ENCODE measurements at places on chromosomes 3 and 15.

DNA sequence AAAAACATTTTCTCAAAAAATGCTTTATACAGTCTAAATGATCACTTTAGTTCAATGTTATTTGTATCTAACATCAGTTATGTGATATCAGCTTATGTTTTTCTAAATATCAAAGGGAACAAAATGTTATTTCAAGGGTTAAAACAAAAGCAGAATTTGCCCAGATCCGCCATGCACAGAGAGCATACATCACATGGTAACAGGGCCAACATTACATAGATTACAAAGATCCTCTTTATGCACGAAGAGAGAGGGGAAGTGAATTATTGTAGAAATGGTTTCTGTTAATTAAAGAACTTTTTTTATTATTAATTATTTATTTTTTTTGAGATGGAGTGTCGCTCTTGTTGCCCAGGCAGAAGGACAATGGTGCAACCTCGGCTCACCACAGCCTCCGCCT lies 100.8 kb upstream of the MME start:
- DNase-seq: no peak

GRCh38 chr15:64430000-64430735 lies 30.2 kb upstream of the ZNF609 start:
- no peak for DNase-seq

GRCh38 chr3:52830535-52831258 lies at the start of gene ITIH4:
ITIH4 (minus strand) TSS chr3:52830672; CDS start chr3:52830642, 30 bp downstream.
- no peak for DNase-seq

- no peak for DNase-seq
These were observed 665.6 kb upstream of the NECTIN3 start for GRCh38 chr3:110405830-110406585.

DNA sequence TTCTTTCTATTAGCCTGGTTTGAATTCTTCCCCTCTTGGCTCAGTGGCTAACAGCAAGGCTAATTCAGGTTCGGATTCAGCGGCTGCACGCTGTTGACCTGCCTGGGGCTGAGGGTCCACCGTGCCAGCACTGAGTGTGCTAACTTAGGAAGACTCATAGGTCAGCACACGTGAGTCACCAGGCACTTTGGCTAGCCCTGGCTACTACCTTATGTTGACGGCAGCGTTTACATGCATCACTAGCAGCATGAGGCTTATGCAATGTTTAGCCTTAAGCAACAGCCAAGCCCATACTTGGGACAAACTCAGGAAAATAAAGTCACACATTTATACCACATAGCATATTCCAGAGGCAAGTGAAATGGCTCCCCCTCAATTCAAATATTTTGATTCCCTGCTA lies 137.7 kb downstream of the RAB11A start:
- DNase-seq: peak; percentile 82

- no peak for DNase-seq
These were observed 415.8 kb upstream of the SUCLG2 start for GRCh38 chr3:68070186-68070585.

DNA sequence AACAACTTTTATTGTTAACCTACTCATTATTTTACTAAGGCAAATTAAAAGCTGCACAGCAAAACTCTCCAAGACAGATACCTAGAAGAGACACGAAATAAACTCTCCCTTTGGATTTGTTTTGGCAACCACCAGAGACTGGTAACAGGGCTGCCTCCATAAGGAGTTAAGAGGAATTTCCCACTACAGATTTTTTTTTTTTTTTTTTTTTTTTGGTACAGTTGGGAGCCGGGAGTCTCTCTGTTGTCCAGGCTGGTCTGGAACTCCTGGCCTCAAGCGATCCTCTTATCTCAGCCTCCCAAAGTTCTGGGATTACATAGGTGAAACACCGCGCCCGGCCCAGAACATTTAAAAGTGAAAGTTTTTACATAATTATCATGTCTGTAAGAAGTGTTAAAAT lies 73.6 kb upstream of the VGLL4 start:
- DNase-seq: peak; percentile 15

GRCh38 chr3:196942915-196943277 lies 568 bp upstream of the NCBP2 start:
- no peak for DNase-seq

- DNase-seq: no peak
These were observed 656.2 kb downstream of the GBE1 start for GRCh38 chr3:81105206-81105605.

DNA sequence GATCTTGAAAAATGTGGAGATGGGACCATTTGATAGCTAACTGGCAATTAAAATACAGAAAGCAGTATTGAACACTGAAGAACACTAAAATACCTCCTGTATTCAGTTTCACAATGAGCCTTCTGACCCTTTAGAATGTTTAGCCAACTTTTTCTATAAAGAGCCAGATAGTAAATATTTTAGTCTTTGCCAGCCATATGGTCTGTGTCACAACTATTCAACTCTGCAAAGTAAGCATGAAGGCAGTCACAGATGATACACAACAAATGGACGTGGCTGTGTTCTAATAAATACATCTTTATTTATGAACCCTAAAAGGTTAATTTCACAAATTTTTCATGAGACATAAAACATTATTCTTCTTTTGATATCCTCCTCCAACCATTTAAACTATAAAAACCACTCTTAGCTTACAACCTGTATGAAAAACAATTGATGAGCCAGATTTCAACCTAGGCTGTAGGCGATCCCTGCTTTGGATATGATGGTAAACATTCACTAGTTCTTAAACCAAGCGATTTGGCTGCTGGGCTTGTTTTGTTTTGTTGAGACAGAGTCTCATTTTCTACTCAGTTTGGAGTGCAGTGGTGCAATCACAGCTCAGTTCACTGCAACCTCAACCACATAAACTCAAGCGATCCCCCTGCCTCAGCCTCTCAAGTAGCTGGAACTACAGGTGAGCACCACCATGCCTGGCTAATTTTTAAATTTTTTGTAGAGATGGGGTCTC lies 13.6 kb upstream of the CSPG5 start:
- no peak for DNase-seq

DNA sequence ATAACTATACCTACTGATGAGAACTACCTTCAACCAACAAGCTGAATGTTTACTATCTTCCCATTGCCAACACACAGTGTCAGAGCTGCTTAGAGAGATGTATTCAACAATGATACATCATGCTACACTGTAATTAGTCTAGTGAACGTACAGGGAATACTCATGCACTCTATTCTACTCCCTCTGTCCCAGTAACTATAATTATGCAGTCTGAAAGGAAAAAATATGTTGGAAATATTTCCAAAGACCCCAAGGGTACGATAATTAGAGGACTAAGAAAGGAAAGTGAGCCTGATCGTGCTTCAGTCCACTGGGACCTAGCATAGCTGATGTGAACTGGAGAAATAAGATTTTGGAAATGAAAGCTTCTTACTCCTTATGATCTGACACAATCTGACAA lies 36.9 kb upstream of the FSIP1 start:
- no peak for DNase-seq

- DNase-seq: no peak
These were observed 72.8 kb upstream of the AADACL2 start for GRCh38 chr3:151660885-151661284.

DNA sequence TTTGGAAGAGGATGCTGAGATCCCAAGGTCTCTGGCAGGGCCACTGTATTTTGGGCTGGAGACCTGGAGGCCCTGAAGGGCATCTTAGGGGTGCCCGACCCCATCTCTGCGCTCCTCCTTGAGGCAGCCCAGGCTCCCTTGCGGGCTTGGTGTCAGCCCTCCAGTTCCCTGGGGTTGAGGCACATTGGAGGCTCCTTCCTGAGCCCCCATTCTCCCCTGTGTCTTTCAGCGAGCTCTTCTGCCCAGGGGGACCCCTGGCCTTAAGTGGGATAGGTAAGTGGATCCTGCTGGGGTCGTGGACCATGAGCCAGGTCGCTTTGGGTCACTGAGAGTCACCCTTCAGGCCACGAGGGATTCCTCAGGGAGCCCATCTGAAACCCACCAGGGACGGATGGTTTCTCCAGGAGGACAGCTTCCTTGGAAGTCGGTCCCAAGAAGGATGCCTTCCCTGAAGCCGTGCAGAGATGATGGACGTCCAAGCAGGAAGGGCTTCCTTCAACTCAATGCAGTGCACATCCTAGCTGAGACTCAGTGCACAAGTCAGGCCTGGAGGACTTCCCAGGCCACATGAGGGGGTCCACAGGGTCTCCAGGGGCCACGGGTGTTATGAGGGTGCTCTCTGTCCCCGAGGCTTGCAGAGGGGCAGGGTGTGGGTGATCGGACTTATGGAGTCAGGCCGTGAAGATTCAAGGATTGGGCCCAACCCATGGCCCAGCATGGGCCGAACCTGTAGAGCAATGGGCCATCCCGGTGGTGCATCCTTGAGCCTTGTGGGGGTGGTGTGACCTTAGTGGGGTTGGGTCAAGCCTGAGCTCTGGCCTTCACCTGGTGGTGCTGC lies 224.3 kb downstream of the SNRPN start:
- DNase-seq: no peak
